ENCODE measurements at places on chromosomes 12 and 14.

DNA sequence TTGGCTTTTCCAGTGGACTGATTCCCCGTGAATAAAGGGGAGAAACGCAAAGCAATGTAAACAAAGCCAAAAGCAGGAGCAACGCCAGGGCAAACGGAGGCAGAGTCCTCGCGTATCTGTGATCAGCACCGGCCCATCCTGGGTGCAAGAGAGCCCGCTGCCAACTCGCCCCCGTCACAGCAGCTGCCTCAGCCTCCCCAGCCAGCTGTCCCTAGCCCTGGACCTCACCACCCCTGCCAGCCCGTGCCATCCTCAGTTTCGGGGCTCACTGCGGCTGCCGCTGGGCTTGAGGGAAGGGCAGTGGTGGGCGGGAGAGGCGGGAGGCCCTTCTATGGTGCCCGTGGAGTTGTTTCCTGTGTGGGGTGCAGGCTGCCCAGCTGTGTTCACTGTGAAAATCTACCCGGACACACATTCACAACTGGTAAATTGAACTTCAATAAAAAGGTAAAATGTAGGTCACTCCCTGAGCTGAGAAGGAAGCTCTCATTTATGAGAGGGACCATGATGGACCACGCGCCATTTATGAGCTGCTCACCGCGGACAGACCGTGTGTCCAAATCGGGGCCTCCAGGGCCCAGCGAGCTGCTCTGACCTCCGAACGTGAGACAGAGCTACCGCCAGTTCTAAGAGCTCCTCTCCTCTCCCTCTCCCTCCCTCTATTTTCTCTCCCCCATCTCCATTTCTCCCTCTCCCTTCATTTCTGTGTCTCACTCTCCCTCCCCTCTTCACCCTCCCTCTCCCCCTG, 330.5 kb upstream of the SFSWAP start:
- no peak for DNase-seq

DNA sequence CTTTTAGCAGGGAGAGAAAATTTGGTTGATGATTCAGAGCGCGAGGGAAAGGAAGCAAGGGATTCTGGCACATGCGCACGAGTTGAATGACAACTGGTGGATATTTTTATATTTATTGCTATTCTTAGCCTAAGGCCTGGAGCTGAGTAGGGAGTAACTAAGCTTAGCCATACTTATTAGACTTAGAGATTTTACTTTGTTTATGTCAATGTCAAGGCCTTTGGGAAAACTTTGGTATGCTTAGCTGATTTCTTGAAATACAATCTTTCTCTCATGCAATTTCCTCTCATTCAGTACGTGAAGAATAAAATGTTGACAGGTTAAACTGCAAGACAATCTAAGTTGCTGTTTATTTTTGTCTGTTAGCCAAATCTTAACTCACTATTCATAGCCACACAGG, 101.1 kb downstream of the CRADD start:
- DNase-seq, result no peak

DNA sequence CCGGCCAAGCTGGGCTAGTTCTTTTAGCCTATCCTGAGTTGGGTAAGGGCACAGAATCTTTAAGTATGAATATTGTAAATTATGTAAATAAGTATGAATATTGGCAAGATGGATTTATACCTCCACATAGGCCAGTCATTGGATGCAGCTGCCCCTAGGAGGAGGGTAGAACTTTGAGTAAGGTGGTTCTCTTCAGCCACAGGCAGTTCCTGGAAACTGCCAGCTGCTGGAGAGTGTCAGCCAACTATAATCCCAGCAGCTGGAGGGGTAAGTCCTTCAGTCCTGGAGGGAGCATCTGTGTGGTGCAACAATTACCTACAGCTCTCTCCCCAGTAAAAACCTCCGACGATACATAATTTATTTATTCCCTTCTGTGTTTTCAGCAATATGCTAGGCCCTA, 65.8 kb upstream of the TMPO start:
- no peak for DNase-seq

- no peak for DNase-seq
Measured at GRCh38 chr12:54891717-54892478, 37.6 kb downstream of the MUCL1 start.
